GM12891 (cell line): ENCODE measurements at places on chromosomes 5 and 9.

GRCh38 chr5:83145241-83145640 is 67.9 kb downstream of the XRCC4 start:
- no peak for DNase-seq

DNA sequence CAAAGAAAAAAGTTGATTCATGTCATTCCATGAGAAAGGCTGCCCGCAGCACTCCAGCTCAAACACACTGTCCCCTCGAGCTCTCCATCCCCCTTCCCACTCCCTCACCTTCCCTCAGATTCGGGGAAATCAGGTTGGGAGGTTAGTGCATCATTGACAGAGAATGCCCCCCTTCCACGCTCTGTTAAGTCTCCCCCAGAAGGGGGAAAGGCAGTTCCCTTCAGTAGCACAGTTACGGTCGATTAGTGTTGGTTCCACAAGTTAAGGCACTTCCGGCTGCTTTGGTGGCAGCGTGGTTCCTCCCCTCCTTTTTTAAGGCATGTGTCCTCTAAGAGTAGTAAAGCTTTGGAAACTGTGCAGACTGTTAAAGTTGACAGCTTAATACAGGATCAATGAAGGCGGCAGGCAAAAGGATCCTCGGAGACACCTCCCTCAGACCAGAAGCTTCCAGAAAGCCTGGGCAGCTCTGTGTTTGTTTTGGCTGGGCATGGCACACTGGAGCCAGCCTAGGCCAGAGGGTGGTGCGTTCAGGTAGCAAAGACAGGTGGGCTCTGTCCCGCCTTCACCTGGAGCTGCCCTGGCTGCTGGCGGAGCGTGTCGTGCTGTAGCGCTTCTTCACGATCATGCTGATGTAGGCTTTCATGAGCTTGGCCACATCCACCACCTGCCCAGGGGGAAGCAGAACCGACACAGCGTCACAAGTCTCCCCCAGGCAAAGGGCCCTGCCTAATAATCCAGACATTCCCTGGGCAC is 49.5 kb upstream of the RETREG1 start:
- no peak for DNase-seq

DNA sequence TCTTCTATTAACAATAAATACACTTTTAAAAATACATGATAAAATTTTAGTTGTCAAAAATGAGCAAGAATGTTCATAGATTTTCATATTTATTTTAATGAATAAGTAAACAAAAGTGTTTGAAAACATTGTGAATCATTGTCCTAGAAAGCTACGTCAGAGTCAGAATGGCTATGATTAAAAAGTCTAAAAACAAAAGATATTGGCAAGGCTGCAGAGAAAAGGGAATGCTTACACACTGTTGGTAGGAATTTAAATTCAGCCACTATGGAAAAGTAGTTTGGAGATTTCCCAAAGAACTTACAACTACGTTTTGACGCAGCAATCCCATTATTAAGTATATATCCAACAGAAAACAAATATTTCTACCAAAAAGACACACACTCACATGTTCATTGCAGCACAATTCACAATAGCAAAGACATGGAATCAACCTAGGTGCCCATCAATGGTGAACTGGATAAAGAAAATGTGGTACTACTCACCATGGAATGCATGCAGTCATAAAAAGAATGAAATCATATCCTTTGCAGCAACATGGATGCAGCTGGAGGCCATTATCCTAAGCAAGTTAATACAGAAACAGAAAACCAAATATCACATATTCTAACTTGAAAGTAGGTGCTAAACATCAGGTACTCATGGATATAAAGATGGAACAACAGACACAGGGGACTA is 49.2 kb upstream of the FBXL17 start:
- no peak for DNase-seq

GRCh38 chr5:10030219-10030831 is 219.4 kb downstream of the ATPSCKMT start:
- DNase-seq, result no peak

DNA sequence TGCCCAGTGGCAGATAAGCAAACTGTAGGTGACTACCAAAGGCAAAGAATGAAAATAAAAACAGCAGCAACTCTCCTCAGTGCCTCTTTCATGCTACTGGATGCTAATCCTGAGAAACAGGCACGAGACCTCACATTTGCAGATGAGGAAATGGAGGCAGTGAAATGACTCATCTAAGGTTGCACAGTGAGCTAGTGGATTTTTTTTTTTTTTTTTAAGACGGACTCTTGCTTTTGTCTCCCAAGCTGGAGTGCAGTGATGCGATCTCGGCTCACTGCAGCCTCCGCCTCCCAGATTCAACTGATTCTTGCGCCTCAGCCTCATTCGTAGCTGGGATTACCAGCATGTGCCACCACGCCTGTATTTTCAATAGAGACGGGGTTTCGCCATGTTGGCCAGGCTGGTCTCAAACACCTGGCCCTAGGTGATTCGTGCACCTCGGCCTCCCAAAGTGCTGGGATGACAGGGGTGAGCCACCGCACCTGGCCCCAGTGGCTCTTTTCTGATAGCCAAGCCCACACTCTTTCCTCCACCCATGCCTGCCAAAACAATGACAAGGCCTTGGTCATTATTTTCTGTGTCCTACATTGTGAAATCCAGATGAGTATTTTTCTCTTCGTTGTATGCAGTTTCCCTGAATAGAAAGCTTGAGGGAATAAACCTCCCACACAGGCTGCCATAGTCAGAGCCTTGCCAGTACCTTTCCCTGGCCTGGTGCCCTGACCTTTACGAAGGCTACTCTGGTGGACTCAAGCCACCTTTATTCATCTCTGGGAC is 19.2 kb downstream of the DOCK2 start:
- DNase-seq, result peak; percentile 32

DNA sequence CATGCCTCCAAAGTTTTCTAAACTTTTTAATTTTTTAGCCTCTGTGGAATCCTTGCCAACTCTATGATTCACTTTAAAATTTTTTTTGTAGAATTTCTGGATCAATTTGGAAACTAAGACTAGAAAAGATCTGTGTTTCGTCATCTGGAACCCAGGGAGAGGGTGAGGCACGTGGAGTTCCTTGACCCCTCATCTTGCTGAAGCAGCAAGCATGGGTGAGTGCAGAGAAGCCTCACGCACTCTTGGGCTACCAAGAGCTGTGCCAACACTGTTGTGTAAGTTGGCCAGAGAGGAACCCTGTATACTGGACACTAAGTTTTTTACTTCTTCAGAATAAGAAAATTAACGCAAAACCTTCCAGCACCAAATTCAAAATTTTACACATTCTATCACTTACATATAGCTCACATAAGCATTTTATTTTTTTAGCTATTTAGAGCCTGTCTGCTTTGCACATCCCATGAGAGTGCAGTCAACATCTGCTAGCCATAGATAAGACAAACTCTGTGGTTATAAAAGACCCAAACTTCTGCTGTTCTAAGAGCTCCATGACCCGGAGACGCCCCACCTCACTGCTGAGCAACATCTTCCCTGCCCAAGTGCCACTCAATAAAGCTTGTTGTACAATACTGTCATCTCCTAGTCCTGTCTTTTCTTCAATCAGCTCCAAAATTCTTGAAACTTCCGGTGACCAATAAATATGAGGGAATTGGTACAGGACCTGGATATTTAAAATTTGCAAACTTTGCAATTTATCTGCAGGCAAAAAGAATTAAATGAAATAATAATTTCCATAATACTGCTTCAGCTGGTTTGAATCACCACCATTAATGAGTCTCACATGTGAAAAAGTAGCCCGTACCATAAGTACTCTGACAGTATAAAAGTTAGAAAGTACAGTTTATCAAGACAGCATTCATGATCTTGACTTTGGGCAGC is 69.7 kb upstream of the ADCY2 start:
- no peak for DNase-seq

DNA sequence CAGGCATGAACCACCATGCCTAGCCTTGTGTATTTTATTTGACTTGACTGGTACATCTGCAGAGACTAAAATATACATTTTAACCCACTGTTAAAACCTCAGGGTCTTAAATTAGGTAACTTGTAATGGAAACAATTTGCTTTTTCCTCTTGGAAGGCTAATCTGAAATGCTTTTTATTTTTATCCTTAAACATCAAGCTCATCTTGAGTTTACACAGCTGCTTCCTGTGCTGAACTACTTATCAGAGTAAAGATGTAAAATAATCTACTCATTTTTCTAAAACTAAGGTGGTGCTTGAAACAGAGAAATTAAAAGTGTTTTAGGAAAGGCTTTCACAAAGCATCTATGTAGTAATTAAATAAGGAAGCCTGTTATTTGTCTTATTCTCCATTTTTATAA is 144.1 kb downstream of the ENTREP1 start:
- DNase-seq, result no peak

DNA sequence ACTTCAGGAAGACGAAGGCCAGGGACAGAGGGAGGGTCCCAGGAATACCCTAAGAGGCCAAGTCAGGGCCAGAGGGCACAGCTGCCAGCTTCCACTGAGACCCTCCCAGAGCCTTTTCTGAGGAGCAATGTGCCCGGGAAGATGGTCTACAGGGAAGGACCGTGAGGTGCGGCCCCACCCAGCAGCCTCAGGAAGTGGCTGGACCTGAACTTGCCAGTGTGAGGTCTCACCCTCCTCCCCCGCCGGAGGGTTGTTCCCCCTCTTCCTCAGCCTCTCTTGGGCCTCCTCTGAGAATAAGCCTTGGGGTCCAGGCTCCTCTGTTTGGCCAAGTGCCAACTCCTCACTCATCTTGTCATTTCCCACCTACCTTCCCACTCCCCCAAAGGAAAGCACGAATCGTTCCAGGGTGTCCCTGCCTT is 13.4 kb upstream of the SLC25A51 start:
- no peak for DNase-seq

GRCh38 chr5:180170106-180170809 is 38.8 kb downstream of the RASGEF1C start:
- DNase-seq, result no peak

GRCh38 chr9:33435821-33436277 is 11.5 kb downstream of the AQP3 start:
- no peak for DNase-seq

DNA sequence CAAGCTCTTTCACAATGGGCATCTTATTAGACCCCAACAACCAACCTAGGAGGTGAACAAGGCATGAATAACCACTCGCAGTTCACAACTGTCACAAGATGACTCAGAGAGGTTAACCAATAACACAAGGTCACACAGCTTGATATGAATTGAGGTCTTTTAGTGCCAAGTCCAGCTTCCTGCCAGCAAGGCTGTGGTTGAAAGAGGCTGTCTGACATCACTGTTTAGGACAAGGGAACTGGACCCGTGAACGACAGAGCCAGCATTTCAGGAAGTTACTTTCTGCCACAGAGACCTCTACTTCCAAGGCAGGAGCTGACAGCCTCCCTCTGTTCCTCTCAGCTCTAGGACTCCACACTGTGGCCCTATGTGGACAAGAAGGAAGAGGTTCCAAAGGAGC is 53.4 kb upstream of the ALDH1B1 start:
- no peak for DNase-seq

GRCh38 chr5:142925795-142926194 is 155.6 kb downstream of the ARHGAP26 start:
- no peak for DNase-seq

DNA sequence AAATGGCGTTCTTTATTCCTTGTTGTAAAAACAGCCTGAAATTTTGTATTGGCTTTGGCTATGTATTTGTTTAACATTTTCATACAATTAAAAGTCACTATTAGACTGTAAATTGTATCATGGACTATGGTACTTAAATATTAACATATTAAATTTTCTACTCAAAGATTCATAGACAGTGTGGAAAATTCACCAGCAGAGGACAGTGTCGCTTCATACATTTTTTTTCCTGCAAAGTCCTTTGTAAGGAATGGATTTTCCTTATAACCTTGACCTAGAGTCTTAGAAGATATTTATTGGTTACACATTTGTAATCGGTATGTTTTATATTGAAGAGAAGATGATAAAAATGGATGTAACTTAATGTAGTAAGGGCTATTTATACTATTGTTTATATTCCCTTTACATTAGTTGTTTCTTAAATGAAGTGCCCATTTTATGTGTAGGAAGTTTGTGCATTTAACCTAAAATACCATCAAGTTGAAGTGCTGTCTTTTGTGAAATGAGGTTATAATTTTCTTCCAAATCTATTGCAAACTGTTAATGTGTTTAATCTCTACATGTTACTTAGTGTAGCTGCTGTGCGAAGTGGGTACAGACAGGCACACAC is 150.1 kb downstream of the KDM4C start:
- DNase-seq, result no peak

DNA sequence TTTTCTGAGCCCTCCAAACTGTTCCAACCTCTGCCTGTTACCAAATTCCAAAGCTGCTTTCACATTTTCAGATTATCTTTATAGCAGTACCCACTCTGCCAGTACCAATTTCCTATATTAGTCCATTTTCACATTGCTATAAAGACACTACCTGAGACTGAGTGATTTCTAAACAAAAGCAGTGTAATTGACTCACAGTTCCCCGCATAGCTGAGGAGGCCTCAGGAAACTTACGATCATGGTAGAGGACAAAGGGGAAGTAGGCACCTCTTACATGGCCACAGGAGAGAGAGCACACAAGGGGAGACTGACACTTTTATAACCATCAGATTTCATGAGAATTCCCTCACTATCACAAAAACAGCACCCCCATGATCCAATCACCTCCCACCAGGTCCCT is 105.0 kb downstream of the DTWD2 start:
- DNase-seq, result no peak

DNA sequence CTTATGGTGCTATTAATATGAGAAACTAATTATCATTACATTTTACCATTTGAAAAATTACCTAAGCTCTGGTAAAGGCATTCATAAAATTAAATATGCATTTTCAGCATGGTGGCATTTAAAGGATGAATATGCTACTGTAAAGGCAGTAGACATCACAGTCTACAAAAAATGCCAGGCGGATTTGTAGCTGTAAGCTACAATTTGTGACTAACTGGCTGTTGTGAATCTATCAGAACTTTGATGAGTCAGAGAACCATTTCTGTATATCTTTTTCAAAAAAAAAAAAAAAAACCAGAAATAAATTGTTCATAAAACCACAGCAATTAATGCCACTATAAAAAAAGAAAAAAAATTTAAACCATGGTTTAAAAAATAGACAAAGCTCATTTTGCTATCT is 186.3 kb downstream of the NFIB start:
- no peak for DNase-seq

DNA sequence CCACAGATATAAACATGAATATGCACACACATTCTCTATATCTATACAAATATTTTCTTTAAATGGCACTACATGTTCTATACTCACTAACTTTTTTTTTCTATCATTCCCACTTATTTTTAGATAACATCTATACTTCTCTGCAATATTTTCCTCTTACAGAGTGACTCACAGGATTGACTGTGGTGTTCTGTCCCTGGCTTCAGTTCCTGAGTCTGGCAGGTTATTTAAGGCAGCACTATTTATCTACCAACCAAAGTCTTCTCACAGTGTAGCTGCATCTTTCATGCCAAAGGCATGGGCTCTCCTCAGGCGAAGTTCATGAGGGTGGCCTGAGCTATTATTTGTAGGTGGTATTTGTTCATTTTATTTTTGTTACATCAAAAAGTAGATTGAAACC is 409.0 kb downstream of the PRR16 start:
- no peak for DNase-seq
